Femur (tissue), 1 donor: ENCODE measurements at places on chromosomes 4 and X.

GRCh38 chrX:28966331-28966730 is 379.1 kb downstream of the IL1RAPL1 start:
- DNase-seq = no peak

- DNase-seq = peak; percentile 31
Observed at GRCh38 chrX:16671005-16671404, 21.0 kb downstream of the S100G start.

DNA sequence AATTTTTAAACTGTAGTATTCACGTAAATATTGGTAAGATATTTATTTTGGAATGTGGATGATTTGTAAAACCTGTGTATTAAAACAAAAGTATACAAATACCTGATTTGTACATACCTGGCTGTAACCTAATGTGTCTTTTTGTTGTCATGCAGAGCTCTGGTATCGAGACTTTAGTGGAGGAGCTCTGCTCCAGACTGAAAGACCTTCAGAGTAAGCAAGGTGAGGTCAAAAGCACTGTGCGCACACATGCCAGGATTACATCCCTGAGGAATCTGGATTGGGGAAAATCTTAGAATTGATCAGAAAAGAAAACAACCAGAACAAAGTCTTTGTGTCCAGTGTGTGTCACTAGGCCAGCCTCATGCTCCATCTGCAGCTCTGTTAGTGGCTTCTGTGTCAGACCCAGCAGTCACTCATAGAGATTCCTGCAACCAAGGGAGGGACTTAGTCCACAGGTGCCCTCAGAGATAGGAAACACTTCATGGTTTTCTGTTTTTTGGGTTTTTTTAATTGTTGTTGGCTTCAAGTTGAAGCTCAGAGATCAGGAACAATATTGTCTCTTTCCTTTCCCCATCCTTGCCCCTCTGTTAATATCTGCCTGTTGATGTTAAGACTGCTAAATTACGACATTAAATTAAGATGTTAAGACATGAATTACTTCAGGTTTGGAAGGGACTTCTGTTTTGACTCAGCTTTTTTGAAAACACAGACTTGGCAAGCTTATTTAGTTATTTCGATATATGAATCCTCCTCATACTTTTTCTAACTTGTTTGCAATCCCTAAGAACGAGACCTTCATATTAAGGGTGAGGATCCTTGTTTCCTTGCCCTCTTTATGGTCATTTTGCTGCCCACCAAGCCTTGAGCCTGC is 52.4 kb upstream of the TBC1D14 start:
- DNase-seq = no peak

DNA sequence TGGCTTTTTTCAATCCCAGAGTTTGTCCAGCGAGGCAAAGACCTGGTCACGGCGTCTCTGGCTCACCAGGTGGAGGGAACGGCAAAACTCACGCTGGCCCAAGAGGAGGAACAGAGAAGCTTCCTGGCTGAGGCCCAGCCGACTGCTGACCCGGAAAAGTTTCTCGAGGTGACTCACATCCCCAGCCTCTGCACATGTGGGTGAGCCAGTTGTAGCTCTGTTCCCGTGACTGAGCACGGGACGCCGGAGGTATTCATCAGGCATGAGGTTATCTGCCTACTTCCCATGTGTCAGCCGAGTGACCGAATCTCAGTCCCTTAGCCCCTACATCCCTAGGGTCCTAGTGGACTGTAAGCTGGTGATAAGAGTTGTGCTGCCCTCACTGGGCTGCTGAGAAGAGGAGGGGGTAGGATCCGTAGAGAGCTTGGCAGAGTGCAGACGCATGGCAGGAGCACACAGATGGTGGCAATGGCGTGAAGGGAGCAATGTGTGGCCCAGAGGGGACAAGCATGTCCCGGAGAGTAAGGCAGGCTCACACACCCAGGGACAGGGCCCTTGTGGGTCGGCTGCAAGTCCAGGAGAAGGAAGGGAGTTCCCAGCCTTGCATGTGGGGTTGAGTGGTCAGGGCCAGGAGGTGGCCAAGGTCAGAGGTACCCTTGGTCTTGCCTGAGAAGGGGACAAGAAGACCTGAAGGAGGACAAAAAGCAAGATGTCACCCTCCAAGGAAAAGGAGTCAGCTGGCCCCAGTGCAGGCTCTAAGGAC is 42.9 kb downstream of the EVC start:
- DNase-seq = no peak

GRCh38 chrX:13791559-13791958 is 25.3 kb downstream of the GPM6B start:
- DNase-seq = no peak

DNA sequence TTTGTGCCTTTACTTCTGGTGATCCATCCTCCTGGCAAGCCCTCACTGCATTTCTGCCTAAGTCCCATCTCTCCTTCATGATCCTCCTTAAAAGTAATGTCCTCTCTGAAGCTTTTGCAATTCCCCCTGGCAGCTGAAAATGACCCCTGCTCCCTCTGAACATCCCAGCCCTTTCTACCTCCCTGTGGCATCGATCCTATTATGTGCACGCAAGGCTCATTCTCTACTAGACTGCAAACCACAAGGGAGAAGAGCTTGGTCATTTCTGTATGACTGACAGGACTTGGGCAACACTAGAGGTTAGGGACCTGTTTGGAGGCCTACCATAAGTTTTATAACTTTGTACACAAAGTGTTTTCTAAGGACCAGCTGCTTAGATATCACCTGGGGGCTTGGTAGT is 50.8 kb upstream of the RAP2C start:
- no peak for DNase-seq

DNA sequence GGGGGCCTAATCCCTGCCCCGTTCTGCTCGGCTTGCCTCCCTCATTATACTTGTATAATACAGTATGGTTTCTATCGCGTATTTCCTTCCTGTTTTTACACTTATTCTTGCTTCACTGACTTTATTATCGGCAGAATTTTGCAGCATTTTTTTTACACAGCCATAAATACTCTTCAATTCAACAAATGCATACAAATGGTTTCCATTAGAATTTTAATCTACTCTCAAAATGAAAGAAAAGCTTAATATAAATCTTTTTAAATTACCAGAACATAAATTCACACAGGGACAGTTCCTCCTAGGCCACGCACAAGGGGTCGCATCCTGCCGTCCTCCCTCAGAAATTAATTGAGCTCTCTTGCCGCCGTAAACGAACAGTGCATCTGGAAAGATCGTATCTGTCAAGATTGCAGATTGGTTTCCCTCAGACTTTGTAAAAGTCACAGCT is 42.9 kb downstream of the DCTD start:
- no peak for DNase-seq

DNA sequence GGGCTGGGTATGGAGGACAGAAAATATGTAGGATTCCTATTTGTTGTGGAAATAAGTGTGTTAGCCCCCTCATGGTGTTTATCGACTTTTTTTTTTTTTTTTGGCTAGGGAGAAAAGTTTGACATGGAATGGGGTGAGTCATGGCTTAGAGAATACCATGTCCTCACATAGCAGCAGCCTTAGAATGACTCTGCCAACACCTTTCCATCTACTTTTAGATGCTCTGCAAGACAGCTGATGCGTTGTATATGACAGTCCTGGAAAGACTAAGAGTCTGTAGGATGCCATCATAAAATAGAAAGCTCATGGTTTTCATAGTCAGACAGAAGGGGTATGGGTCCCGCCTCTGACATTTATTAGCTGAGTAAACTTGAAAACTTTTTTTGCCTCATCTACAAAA is 37.7 kb downstream of the MTTP start:
- DNase-seq = no peak

- DNase-seq = no peak
Observed at GRCh38 chr4:186132577-186133242, 28.2 kb downstream of the FAM149A start.

DNA sequence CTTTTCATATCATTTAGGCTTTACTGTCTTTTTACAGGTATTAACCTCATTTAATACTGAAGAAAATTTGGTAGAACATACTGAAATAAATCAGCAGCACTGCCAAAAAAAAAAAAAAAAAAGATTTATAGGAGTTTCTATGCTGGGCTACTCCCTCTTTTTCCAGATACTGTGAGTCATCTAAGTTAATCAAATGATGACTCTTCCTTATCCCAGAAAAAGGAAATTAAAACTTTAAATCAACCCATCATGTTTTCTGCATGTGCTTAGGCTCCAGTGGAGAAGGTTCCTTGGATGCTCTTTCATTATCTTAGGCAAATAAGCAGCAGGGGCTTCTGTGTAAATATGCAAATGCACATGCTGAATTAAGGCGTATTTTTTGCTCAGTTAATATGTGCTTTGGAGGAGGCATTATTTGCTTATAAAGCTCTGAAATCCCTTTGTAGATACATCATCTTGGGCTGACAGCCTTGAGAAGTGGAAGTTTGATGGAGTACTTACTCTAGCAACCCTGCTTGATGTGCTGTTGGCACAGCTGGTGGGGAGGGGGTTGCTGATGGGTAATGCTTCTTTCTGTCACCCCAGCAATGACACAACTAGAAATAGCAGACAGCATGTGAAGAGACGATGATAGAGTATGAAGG is 136.1 kb downstream of the C4orf33 start:
- DNase-seq = no peak

DNA sequence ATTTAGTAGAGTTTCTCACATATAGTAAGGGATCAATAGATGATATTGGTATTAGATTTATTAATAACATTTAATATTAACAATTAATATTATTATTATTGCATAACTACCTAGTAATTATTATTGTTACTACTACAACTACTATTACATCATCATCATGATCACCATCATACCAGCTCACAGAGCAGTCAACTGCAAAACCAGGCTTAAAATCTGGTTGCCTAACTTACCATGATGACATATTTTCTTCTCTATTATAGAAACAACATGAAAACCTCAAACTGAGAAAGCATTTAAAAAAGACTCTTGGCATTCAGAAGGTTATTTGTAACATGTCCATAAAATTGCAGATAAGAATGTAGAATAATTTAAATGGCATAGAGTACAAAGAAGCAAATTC is 247.0 kb upstream of the TTC29 start:
- DNase-seq = no peak

DNA sequence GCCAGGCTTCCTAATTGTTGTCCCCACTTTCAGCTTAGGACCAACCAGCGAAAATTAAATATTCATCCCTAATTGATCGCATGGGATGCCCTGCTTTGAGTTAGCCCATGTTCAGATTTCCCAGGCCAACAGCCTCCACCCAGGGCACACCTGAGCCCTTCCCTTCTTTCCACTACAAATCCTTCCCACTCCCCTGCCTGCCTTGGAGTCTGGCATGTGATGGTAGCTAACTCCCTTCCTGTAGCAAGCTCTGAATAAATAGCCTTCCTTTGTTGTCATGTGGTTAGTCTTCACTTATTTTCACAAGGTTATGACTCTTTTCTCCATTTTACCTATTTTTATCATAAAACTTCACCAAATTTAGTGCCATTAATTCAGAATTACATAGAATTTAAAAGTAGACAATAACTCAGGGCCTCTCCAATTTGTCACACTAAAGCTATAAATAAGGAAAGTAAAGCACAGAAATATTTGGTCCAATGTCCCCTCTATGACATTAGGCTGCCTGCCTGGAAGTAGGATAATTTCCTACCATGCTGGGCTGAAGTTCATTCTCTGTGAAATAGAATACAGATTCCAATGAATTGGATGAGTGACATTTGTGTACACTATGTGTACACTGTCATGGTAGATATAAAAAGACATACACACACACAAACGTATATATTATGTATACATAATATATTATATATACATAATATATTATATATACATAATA is 166.4 kb upstream of the CPEB2 start:
- no peak for DNase-seq

GRCh38 chr4:145326491-145326890 is 146.1 kb upstream of the OTUD4 start:
- no peak for DNase-seq

DNA sequence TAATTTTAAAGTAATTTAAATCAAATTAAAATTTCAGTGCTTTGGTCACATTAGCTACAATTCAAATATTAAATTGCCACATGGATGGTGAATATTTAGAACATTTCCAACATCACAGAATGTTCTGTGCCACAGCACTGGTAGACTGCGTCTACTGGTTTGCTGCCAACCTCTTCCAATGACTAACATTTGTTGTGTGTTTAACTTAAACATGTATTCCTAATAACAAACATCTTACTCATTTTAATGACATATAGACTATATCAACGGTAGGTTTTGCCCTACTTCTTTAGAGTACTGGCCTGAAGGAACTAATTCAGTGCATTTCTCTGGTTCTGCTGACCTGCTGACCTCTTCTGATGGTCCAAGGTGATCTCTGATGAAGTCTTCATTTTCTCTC is 157.6 kb downstream of the DCK start:
- DNase-seq = no peak

DNA sequence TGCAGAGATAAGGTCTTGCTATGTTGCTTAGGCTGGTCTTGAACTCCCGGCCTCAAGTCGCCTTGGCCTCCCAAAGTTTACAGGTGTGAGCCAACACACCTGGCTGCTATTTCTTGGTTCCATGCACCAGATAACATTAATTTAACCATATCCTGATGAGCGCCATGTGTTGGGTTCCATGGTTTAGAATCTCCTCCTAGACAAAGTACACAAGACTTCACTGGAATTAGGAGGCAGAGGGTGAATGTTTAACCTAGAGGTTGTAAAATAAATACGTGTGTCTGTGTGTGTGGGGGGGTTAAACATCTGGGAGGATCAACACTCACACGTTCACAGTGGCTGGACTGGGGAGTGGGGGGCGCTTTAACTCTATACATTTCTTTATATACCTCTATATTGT is 32.4 kb upstream of the SORCS2 start:
- no peak for DNase-seq

- no peak for DNase-seq
Observed at GRCh38 chrX:67415937-67416336, 127.9 kb upstream of the AR start.

GRCh38 chr4:24850674-24851073 is 55.3 kb downstream of the SOD3 start:
- no peak for DNase-seq
